ENCODE measurements at places on chromosomes 2 and 18.

- no peak for DNase-seq
These were observed 423 bp upstream of the TTC27 start for GRCh38 chr2:32627441-32627813.

DNA sequence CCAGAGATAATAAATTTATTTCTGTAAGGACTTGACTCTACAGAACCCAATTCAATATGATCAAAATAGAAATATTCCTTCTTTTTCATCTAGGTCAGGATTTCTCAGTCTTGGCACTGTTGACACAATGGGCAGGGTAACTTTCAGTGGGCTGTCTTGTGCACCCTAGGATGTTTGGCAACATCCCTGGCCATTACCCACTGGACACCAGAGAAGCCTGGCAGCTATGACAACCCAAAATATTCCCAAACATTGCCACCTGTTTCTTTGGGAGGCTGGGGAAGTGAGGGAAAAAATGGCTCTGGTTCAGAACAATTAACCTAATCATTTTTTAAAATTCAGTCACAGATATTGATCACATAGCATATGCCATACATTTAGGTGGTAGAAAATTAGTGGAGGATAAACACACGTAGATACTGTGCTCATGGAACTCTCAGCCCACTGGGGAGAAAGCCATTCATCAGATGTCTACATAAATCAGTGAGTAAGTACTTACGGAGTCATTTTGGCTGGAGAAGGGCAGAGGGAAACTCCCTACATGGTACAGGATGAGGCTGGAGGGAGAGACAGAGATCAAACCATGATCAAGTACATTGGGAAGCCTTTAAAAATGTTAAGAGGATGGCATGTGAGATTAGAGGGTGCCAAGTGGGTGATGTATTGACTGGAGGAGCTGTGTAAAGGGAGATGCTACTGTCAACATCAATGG is 718 bp upstream of the TNP1 start:
- DNase-seq: no peak

GRCh38 chr2:112957511-112957910 is 20.3 kb upstream of the IL36G start:
- DNase-seq: no peak

DNA sequence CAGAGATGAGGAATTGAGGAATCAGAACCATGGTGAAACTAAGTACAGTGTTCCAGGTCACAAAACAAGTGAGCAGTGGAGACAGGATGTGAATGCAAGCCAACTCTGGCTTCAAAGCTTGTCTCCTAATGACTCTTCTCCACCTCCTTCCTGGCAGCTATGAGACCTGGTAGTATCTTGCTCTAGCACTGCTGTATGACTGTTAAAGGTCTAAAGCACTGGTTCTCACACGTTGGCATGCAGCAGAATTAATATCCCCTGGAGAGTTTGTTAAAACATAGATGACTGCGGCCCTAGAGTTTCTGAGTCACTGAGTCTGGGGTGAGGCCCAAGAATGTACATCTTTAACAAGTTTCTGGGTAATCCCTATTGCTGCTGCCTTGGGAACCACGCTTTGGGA is 63.3 kb downstream of the SUCLG1 start:
- no peak for DNase-seq

DNA sequence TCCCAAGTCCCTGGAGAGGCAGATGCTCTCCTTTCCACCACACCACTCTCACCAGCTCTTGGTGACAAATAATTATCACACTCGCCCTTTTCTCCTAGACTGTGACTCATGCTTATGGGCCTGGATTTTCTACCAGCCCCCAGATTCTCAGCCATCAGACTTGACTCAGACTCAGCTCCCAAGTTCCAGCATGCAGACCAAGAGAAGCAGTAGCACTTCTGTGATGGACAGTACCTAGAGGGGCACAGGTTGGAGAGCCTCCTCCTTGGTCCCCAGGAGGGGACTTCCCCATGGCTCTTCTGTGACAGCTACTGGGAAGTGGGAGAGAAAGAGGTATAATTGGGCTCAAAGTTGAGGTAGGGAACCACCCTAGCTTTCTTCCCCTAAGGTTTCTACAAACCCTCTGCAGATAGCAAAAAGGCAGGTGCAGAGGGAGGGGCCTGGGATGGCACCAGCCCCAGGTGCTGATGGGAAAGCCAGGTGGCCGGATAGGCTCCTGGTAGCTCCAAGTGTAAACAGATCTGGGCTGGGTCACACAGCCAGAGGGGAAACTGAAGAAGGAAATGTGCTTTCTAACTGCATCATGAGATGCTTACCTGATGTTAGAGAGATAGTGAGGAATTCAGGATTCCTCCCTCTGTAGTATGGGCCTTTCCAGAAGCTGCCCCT is 4.1 kb downstream of the TCF23 start:
- DNase-seq: no peak

DNA sequence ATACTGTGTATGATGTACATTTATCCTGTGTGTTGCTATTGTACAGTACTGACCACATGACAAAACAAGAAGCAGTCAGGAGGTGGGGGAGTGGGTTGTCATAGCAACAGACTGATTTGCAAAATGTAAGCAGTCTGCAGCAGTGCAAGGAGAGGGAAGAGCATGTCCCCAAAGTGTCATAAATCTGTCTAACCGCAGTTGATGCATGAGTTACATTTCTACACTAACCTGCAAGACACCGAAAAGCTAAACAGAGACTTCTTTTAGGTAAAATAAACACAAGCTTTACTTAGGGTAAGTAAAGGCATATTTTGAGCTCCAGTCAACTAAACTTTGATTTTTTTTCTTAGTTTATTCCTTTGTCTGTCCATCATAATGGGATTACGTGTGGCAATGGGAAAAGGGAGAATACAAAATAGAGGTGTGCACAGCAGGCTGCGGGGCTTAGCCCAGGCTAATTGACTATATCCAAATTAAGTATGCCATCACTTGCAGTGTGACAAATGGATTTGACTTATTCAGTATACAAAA is 134.5 kb downstream of the MEIS1 start:
- no peak for DNase-seq

DNA sequence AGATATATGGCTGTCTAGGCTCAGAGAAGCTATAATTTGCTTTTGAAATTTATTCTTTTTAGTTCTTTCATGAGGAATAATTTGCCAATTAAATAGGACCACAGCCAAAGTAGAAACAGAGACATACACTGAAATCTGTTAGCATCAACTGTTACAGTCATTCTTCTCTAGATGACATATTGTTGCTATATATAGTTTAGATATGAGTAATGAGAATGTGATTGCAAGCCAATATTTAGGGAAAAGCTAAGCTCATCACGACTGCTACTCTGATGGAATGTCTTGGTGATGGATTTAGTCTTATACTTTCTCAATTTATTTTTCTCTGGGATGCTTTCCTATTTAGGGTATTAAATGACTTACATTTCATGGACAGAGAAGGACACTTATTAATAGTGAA is 259.1 kb downstream of the LNPK start:
- no peak for DNase-seq

- DNase-seq: peak; percentile 35
These were observed 1.5 kb downstream of the EPAS1 start for GRCh38 chr2:46298522-46299353.

DNA sequence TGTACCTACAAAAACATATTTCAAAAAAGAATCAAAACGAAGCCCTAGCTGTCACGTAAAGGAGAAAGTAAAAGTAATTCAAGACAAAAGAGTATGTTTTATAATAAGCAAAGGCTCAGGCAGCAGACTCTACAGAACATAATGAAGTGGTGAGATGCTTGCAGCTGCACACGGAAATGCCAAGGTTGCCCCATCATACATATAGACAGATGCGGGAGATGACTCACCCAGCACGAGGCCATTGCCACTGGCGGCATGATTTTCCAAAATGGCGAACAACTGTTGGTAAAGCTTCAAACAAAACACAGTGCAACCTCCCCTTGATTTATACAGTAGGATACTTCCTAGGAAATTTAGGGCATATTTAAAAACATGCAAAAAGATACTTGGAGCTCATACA is 26.0 kb upstream of the C1QL2 start:
- DNase-seq: no peak

GRCh38 chr2:72778410-72778809 is 47.4 kb downstream of the EXOC6B start:
- no peak for DNase-seq

DNA sequence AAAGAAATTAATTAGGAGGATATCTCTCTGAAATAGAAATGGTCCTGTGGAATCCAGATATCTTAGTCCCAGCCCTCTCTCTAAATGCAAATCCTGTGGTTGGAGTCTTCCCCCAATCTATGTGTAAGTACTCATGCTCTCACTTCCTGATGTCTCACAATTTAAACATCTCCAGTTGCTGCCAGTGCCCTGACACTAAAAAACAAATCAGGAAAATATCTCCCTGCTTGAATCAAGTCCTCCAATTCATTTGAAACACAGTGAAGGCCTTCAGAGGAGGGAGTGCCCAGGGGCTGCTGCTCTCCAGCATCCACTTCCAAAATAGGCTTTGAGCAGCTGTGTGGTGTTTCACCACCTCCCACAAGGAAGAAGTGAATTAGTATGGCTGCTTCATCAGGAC is 413.8 kb downstream of the RAD51AP2 start:
- no peak for DNase-seq

- no peak for DNase-seq
These were observed 19.0 kb downstream of the CEP68 start for GRCh38 chr2:65075176-65075575.

DNA sequence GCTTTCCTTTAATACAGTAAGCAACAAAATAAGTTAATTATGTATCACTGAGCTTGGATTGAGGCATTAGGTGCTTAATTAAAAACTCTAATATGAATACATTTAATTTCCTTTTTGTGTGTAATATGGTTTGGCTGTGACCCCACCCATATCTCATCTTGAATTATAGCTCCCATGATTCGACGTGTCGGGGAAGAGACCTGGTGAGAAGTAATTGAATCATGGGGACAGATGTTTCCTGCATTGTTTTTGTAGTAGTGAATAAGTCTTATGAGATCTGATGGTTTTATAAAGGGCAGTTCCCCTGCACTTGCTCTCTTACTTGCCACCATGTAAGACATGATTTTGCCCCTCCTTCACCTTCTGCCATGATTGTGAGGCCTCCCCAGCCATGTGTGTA is 325.4 kb upstream of the CDH7 start:
- DNase-seq: no peak

GRCh38 chr2:42974721-42975717 is 182.6 kb upstream of the HAAO start:
- peak; percentile 39 for DNase-seq

DNA sequence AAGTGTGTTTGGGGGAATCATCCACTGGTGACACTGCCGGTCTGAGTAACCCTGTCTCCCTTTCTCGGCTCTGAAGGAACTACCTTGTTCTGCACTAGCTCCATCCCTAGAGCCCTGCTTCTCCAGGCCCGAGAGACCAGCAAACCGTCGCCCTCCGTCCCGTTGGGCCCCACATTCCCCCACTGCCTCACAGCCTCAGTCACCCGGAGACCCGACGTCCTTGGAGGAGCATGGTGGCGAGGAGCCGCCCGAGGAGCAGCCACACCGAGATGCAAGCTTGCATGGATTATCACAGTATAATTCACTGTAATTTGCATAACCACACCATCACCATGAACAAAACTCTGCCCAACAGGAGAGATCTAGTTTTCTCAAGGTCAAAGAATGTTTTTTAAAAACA is 126.2 kb downstream of the MTCL1 start:
- DNase-seq: no peak

- DNase-seq: no peak
These were observed 17.2 kb upstream of the HK2 start for GRCh38 chr2:74816540-74817303.

DNA sequence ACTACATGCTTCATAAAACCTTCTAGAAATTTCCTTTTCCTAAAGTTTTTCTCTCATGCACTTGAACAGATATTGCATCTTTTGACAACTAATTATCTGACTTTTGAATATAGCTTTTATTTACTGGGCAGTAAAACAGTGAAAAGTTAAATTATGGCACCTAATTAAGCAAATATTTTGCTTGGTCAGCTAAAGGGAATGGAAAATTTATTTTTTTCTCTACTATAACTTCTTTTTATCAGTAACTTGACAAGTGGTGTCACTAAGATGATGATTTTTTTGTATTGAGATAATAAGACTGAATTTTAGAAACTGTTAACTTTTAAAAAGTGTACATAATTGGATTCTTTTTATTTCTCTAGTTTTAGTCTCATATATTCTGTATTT is 351.6 kb downstream of the PIK3C3 start:
- DNase-seq: no peak

DNA sequence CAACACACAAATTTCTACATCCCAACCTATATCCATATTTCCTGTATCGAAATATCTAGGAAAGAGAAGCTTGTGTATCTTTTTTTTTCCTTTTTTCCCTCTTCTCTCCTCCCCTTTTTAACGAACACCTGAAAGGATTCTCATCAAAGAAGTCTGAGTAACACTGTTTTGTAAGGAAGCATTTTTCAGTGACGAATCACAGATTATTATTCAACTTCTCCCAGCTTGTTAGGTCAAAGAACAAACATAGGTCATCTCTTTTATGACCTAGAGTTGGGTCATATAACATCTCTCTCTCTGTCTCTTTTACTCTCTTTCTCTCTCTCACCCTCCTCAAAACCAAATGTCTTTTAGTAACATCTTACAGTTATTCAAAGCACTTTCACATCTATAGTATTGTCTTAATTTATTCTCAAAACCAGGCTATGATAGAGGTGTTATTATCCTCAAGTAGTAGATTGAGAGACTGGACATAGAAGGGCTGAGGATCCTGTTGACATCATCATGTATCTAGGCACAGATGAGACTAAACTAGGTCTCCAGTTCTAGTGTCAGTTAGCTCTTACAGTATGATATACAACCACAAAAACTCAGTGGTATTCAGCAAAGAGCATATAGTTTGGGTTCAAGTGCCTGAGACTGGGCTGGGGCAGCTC is 80.1 kb upstream of the SPOPL start:
- no peak for DNase-seq

DNA sequence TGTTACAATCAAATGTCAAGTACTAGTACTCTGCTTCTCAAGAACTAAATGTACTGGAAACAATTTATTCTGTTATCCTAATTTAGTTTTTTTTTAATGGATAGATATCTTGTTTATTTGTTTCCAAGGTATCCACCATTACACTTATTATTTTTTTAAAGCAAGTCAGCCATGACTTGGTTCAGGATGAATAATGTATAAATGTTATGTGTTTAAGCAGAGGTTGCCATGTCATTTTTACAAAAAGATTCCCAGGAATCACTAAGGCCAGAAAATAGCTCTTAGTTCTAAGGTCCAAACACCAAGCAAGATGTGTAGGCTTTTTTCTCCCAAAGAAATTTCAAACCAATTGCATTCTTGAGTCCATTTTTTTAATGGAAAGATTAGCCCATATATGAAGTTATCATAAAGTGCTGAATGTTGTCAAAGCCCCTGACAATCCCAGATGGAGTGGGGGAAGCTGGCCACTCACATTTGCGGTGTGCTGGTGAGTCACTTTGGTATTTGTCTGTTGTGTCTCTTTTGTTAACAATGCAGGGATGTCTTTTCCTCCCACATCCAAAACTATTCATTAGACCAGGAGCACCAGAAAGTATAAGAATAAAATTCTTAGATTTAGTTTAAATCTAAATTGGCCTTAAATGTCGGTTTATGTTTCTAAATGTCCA is 158.9 kb downstream of the COL6A3 start:
- no peak for DNase-seq

GRCh38 chr2:17626986-17627385 is 86.5 kb downstream of the VSNL1 start:
- no peak for DNase-seq

- no peak for DNase-seq
These were observed 1526.7 kb downstream of the LRP1B start for GRCh38 chr2:140604096-140604495.
